T-cell (primary cell): ENCODE measurements at places on chromosomes 6 and 20. TPM values are rescaled to one million over a fixed set of nuclear protein-coding genes. Genes with fewer than 3 reads are reported as not detected.
A peak's percentile ranks its signal among the peaks of the same experiment; 100 is the strongest.

GRCh38 chr6:43896329-43897255, 126.6 kb downstream of the VEGFA start:
- DNase-seq, result no peak

DNA sequence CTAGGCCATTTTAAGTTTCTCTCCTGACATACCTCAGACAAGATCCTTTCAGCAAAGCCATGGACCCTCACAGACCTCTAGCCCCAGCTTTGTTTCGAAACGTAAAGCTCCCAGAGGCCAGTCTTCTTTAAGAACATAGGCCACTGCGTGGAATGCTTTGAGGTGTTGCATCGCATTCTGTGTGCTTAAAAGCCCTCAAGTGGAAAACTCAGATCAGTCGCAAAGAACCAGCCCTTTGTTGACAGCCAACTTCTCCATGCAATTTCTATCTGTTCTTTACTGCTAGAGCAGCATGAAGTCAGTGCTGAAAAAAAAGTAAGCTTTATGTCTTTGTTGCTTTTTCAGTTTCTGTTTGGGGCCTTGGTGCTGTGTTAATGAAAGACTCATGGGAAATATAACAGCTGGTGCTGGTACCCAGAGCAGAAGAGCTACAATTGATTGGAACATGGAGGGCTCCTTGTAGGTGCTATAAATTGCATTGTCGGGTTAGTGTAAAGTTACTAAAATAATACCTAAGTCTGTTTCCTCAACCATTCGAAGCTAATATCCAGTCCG, 142.6 kb downstream of the MAP3K7 start:
- no peak for DNase-seq

DNA sequence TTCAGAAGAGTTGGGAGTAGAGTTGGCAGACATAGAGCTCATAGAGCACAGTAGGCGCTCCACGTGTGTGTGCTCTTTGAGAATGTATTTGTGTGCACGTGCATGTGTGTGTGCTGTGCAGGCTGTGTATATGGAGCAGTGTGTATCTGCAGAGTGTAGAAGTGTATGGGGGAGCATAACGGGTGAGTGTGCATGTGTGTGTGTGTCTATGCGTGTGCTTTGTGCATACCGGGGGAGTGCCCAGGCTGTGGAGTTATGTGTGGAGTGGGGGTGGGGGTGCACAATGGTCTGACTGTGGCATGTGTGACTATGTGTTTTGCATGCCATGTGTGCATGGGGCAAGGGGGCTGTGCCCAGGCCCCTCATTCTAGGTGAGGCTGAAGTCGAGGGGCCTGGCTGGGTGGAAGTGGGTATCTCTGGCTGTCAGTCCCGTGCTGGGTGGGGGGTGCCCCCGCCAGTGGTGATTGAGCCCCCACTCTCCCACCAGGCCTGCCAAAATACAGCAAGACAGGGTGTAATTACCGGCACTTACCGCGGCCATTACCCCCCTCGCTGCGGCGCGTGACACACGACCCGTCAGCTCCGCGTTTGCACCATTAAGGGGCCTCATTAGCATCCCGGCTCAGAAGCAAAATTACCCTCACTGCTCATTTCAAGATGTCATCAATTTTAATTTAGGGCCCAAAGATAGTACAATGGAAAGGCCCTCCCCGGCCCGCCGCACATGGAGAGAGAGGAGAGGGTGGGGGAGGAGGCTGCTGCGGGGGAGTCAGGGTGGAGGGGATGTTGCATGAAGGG, 39.1 kb downstream of the MDFI start:
- DNase-seq, result no peak

DNA sequence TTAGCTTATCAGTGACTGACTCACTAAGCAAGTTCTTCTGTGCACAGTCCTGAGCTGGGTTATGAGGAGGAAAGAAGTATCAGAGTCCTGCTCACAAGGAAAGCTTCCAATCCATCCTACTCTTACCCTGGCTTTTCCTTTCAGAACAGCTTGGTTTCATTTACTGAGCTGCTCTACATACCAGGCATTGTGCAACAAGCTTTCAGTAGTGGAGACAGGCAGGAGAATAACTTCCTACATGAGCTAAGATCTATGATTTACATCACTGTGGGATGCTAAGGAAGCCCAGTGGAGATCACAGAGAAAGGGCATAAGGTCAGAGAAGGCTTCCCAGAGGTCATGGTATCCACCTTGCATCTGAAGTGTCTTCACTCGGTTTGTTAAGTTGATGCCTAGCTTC, 144.5 kb downstream of the MAP3K7 start:
- no peak for DNase-seq

Gene IP6K3
- not detected for total RNA-seq

DNA sequence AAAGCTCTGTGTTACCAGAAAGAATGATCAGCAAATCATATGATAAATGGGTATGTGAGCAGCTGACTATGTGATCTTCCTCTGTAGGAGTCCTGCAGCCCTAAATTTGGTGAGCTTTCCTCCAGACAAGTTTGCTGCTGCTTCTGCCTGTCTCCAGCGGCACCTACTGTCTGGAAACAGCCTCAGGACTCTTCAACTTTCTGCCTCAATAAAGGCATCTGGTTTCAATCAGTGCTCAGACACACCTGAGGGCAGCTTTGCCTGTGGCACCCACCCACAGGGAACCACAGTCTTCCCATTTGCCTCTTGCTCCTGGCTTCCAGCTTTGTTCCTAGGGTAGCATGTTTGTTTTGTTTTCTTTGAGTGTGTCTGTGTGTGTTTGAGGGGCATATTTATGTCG, 727.9 kb upstream of the MAN1A1 start:
- no peak for DNase-seq

Gene ZNF165
- 4.4 TPM for total RNA-seq

GRCh38 chr20:31572042-31572700, 32.9 kb upstream of the ID1 start:
- DNase-seq, result no peak

Gene SYCP2L
- 0.56 TPM for total RNA-seq

Gene TRIM27
- 27.2 TPM for total RNA-seq

DNA sequence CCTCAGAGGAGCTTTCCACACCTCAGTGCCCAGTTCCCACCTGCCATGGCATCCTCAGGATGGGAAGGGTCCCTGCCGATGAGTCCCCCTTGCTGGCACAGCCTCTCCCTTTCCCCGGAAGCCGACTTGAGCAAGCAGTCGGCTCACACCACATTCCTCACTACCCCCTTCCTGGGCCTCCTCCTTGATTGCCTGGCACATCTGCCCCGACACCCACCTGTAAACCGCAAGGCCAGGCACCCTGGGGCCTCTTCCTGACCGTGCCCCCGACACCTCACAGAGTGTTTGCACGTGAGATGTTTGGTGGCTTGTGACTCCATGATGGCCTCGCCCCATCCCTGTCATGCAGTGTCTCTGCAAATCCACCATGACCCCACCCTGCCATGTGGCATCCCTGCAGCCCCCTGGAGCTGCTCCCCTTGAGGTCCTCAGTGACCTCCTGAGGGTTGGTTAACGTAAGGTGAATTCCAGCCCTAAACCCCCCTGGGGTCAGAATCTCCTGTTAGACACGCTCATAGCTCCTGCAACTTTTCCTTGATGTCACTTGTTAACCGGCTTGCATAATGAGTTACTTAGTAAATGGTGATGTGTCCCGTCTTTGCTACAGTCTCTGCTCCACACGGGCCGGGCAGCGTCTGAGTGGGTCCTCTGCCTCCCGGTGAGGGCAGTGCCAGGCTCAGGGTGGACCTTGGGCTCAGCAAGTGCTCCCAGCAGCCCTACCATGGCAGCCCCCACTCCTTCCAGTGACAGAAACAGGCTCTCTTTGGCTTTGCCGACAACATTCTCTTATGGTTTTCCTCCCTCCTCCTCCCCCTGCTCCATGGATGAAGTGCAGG, 115.9 kb upstream of the FRMD1 start:
- DNase-seq, result no peak

Gene TCF15
- total RNA-seq, result not detected

GRCh38 chr6:136411025-136411325, 121.3 kb upstream of the BCLAF1 start:
- no peak for DNase-seq

DNA sequence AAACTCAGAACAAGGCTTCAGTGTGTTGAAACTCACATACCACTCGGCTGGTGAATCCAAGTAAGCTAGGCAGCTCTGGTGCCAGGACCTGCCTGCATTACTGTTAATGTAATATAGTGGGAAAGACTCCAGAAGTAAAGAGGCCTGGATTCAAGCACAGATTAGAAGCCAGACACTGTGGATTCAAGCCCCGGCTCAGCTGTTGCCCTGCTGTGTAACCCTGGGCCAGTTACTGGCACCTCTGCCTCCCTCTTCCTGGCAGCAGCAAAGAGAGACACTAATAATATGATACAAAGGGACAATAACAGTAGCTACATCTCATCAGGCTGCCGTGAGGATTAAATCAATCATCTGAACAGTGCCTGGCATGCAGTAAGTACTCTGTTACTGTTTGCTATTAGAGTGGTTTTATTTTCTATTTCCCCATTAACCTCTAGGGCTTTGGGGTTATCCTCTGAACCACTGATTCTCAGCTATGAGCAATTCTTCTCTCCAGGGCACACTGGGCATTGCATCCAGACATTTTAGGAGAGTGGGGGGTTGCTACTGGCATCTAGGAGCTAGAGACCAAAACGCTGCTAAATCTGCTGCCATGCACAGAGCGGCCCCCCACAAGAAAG, 92.9 kb downstream of the ZMYND8 start:
- no peak for DNase-seq

GRCh38 chr6:36242626-36243025, 27.2 kb upstream of the PNPLA1 start:
- DNase-seq, result no peak

Gene C2
- total RNA-seq, result 1.4 TPM

DNA sequence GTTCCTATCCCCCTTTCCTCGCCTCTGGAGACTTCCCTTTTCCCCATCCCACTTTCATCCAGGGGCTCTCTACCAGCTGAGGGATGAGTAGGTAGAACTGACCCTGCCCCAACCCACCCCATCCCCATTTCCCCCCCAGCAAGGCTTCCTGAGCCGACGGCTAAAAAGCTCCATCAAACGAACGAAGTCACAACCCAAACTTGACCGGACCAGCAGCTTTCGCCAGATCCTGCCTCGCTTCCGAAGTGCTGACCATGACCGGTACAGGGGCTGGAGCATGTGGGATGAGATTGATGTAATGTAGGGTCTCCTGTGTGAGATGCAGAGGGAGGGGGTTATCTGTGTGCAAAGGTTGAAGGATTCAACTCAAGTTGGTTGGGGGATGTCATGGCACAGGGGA, 12.7 kb downstream of the SYNGAP1 start:
- DNase-seq, result no peak

GRCh38 chr6:148507774-148508173, 165.1 kb downstream of the SASH1 start:
- DNase-seq, result no peak

Gene RGS17
- total RNA-seq, result not detected

DNA sequence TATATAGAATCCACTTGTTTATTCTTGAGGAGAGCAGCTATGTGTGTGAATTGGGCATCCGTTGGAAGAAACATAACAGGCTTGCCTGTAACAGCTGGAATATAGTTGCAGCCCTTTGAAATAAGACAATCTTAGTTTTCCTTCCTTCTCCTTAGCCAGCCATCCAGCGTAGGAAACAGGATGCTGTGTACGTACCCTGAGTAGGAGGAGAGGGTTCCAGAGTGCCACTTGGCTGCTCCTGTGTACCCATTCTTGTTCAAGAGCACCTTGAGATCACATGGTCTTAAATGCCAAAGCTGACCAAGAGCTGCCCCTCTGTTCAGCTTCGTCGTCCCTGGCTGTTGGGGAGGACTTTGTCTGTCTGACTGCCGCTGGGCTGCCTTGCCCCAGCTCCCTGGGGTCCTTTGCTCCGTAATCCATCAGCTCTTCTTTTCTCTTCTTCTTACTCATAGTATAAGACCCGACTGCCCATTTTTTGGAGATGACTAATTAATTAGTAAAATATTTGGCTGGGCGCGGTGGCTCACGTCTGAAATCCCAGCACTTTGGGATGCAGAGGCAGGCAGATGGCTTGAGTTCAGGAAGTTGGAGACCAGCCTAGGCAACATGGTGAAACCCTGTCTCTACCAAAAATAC, 49.0 kb downstream of the RREB1 start:
- no peak for DNase-seq

DNA sequence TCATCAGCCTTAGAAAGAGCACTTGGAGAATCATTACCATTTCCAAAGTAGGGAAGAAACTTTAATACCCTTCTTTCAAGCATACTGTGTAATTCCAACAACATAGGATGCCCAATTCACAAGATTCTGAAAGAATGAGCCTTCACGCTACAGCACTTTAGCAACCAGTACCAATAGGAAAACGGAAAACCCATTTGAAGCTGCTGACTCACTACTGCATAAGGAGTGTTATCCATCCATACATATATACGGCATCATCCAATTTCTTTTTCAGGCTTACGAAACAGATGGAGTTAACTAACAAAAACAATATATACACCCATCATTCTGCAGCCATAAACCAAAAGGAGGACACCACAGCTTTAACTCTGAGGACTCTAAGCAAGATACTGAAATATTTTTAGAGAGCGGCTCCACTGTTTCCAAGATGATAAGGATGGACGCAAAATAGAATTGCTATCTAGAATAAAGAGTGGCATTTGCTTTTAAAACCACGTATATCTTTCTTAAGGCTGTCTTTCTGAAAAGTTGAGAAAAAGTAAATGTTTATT, 24.9 kb downstream of the FYN start:
- no peak for DNase-seq

GRCh38 chr6:125906158-125906998, 50.2 kb upstream of the HINT3 start:
- peak; percentile 5 for DNase-seq

DNA sequence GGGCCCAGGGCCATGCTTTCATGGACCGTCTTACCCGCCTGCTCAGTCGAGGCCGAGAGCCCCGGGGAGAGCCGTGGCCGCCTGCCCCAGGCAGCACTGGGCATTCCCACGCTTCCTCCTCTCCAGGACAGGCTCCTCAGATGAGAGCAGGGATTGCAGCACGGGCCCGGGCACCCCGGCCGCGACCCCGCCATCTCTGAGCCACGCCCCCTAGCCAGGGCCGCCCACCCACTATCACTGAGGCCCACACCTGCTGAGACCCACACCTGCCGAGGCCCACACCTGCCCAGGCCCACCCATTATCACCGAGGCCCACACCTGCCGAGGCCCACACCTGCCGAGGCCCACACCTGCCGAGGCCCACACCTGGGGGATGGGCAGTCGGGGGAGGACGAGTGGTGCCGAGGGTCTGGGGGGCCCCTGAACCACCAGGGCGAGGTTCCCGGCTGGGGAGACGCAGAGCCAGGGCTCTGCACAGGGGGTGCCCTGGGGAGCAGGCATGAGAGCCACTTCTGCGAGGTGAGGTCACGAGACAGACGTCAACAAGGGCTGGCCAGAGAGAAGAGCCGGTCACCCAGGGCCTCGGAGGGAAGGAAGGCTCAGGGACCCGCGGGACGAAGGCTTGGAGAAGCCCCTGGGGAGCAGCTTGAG, 235.6 kb downstream of the ERMARD start:
- DNase-seq, result no peak
